SW480 (cell line): ENCODE measurements at places on chromosomes 2 and 18.

DNA sequence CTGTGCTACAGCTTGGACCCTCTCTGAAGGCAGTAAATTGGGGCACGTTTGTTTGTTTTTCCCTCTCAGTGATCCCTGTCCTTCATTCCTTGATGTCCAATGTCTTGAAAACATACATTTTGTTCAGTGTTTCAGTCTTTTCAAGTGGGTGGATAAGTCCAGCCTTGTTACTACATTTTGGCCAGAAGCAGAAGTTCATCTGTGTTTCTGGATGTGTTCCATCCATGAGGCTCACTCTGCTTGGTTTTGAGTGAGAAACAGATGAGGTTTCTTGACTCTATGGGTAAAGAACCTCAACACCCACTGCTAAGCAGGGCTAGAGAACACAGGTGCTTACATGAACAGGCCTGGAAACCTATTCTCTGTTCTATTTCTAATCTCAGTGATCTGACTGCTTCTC is 74.5 kb upstream of the RFX8 start:
- DNase-seq, result no peak

- DNase-seq, result no peak
Observed at GRCh38 chr2:224870341-224870740, 154.2 kb upstream of the CCDC195 start.

GRCh38 chr2:241248897-241249296 is 60.4 kb downstream of the ANO7 start:
- DNase-seq, result no peak

- no peak for DNase-seq
Observed at GRCh38 chr2:25374827-25375226, 33.1 kb upstream of the DNMT3A start.

DNA sequence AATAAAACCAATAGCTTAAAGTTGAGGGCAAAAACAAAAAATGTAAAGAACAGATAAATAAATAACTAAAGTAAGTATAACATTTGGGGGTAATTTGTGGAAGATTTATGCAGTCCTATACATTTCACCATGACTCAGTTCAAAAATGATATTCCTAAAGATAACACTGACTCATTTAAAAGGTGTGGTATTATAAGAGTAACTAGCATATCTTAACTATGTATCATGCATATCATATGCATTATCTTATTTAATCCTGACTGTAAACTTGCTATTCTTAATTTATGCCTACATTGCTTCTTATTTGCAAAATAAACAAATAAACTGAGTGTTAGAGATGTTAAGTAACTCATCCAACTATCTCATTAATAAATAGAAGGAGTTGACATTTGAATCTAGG is 726.5 kb upstream of the PKDCC start:
- DNase-seq, result no peak

DNA sequence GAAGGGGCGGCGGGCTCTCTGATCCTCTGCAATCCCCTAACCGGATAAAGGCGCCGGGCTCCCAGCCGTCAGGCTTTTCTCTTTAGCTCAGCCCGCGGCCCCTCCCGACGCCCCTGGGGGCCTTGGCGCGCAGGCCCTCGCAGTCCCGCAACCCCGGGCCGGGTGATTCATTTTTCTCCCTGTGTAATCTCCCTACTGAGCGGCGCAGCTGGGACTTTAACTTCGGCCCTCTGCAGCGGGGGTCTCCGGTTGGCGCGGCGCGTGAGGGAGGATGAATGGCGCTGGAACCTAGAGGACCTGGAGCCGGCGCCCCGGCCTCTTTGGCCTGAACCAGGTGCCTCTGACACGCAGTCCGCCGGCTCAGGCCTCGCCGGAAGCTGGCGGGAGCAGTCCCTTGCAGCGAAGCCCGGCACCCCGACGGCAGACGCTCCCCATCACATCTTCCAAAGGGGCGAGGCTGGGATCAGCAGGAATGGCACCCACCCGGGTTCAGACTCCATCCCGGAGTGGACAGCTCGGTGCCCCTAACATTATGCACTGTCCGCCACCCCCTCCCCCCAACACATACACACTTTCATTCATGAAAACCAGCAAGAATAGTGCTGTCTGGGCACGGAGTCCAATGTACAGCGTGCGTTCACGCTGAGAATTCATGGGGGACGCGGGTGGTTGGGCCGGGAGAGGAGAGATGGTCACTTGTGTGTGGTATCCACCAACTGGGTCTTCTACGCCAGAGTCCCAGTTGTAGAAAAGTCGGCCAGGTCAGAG is 1.2 kb downstream of the CNGA3 start:
- DNase-seq, result no peak

DNA sequence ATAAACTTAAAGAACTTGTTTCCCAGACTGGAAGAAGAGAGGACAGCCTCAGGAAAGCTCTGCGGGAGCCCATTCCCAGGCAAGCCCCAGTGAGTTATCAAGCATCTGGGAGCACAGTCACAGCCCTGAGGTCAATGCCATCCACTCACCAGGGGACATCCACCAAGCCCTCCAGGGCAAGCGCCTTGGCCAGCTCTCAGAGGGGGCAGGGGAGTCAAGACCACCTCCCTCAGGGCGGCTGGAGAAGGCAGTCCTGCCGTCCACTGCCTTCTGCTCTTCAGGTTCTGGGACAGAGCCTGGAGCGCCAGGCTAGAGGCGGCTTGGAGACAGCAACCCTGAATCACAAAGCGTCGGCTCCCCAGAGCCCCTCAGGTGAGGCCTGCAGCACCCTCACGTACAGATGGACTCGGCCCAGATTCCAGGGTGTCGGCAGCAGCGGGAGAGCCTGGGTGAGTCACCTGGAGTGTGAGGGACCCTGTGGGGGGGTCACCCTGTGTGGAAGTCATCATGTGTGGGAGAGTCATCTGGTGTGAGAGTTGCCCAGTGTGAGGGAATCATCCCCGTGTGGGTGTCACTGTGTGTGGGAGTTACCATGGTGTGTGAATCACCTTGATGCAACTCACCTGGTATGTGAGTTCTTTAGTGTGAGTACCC is 100.9 kb upstream of the TEX51 start:
- DNase-seq, result no peak

DNA sequence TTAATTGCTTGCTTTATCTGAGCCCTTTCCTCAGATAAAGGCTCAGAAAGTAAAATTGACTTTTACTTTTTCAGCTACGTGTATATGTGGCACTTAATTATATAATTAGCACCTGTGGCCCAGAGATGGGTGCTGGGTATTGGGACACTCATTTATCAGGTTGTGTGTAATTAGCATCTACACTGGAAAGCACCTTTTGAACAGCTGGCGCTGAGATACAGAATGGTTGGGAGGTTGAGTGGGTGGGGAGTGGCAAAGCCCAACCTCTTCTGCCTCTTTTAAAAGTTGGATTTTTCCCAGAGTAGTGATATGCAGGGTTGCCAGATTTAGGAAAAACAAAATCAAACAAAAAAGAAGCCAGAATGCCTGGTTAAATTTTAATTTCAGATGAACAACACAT is 23.9 kb downstream of the SPTBN1 start:
- no peak for DNase-seq

DNA sequence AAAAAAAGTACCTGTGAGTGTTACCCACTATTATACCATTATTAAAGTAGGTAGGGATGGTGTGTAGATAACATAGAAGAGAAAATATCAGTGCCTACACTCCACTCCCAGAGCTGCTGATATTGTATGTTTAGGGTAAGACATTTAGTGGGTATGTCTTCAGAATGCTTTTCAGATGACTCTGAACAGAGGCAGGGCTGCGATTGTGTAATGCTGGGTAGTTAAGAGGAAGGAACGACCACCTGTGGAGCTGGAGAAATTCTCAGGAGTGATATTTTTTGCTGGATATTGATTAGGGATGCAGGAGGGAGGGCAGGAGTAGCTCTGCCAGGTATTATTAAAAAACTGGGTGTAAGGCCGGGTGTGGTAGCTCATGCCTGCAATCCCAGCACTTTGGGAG is 2.8 kb downstream of the CNOT11 start:
- no peak for DNase-seq

DNA sequence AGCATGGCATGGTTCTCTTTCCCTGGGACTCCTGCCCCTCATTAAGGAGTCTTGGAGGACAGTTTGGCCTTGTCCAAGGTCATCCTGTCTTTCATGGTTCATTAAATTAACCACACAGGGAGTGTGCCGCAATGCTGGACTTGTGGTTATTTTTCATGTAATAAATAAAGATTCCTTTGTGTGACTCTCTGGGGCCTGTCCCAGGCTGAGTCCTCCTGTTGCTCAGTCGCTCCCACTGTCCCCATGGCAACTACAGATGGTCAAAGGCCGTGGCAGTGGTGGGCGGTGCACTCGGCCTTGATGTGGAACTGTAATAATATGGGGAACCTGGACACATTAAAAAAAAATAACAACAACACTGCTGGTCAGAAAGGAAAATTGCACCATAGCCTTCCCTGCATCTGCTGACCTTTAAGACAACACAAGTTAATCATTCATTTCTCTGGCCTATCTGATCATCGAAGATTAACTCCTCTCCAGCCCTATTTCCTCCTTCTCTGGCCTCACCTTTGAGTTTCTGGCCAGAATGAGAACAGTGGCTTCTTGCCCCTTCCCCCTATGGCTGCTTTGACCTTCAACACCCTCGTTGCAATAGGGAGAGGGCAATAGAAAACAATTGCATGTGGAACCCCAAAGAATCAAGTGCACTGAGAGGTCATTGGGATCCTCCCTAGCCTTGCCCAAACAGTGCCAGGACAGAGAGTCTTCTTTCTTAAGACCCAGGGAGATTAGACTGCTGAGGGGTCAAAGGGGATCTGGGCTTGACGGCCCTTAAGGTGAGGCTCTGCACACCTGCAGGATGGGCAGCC is 44.7 kb downstream of the PSD4 start:
- DNase-seq, result peak; percentile 100

DNA sequence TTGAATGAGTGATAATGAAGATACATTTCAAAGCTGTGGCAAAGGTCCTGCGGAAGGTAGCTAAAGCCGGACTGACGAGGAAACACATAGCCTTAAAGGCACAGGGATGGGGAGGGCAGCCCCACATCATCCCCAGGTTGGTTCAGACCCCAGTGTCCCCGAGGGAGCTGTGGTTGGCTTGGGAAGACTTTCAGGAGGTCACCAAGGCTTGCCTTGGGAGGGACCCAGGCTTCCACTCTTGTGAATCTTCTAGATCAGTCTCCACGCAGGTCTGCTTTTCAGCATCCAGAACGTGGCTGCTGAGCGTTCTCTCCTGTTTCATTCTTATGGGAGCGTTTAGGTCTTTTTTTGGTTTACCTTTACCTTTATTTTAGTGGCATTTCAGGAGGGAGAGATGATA is 16.8 kb downstream of the KIF1A start:
- no peak for DNase-seq

DNA sequence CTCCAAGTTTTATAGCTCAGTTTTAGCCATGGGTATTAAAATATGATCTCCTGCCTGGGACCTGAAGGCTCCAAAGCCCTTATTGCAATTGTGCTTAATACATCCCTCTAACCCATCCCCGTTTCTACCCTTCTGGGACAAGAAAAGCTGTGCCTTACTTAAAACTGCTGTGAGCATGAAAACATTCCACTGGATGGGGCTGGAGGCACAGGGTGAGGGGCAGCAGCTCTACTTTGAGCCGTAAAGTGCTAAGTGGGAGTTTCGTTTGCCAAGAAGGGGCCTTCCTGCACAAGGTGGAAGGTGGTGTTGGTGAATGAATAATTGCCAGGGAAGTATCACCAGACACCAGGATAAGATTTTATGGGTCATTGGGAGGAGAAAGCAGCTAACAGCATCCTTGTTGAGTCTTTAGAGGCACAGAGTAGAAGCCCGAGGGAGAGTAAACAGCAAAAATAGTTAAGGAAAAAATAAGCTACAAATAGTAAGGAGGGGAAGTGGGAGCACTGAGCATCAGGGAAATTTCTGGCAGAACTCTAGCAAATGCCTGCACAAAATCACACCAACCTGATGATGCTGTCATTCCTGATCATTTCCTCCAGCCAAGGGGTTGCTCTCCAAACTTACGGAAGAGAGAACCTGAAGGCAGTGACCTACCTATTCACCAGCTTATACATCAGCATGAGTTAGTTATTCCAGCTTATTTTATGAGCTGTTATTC is 218.4 kb downstream of the MREG start:
- no peak for DNase-seq

DNA sequence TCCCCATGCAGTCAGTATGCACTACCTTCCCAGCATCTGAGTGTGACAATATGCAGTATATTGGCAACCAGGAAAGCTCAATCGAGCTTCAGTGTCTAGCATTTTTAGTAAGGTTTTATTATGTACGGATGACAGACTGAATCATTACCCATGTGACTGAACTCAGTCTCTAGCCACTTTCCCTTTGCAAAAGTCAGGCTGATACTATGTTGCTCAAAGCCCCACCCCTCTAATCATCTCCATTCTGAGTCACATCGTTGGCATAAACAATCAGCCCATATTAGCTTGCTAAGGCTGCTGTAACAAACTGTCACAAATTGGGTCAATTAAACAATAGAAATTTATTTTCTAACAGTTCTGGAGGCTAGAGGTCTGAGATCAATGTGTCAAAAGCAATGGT is 25.8 kb upstream of the SRD5A2 start:
- DNase-seq, result no peak

DNA sequence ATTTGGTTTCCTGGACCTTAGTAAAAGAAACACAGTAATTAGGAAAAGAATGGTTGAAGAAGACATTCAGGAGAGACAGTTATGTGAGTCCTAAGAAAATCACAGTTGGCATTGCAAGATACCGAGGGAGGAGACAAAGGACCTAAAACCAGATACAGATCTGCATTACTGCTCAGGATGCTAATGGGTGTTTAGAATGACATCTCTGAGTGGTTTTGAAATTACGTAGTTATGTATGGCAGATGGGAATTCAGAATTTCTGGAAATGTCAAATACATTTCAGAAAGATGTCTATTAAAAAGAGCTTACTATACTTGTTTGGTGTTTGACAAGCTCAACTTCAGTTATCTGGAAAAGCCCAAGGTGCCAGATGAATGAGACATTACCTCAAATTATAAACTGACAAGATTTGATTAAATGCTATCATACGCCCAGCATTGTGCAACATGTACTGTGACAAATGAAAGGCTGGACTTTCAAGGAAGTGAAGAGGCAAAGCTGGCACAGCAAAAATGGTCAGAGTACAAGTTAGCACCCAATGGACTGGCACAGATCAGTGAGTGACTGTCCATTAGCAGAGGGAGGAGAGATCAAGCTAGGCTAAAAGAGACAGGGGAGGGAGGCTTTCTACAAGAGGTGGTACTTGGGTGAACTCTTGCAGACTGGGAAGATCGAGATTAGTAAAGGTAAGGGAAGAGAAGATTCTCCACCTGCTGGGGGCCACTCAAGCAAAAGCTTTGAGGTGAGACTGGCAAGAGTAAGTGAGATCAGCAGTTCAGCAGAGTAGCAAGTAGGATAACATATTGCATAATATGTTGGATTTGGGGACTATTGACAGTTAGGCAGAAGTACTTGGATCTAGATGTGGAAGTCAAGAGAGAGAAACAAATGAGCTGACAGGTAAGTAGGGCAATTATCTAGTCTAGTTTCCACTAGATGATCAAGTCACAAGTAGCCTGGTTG is 168.9 kb downstream of the CYRIA start:
- DNase-seq, result no peak

- DNase-seq, result no peak
Observed at GRCh38 chr18:10486362-10486761, 31.9 kb downstream of the APCDD1 start.
